Renal pelvis (tissue), 12 donors: ENCODE measurements at places on chromosomes 13 and 19.

DNA sequence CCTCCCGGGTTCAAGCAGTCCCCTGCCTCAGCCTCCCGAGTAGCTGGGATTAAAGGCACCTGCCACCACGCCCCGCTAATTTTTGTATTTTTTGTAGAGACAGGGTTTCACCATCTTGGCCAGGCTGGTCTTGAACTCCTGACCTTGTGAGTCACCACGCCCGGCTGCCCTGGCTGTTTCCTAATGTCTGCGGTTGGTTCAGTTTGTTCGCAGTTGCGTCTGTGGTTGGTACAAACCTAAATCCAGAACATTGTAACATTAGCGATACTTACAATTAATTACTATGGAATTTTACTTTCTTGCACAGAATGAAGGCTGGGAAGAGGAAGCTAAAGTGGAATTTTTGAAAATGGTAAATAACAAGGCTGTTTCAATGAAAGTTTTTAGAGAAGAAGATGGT is 38.1 kb downstream of the RNF17 start:
- DNase-seq, result no peak

GRCh38 chr19:54179921-54180461 is 7.0 kb upstream of the TMC4 start:
- DNase-seq, result peak; percentile 89

DNA sequence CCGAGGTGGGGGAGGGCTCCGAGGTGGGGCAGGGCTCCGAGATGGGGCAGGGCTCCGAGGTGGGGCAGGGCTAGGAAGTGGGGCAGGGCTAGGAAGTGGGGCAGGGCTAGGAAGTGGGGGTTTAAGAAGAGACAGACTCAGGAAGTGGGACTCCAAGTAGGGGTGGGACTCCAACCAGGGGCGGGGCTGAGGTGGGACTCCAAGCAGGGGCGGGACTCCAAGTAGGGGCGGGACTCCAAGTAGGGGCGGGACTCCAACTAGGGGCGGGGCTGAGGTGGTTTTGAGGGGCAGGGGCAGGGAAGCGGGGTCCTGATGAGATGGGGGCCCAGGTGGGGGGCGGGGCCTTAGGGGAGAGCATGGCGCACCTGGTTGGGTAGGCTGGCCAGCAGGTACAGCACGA is 13.6 kb downstream of the CFD start:
- DNase-seq, result no peak

DNA sequence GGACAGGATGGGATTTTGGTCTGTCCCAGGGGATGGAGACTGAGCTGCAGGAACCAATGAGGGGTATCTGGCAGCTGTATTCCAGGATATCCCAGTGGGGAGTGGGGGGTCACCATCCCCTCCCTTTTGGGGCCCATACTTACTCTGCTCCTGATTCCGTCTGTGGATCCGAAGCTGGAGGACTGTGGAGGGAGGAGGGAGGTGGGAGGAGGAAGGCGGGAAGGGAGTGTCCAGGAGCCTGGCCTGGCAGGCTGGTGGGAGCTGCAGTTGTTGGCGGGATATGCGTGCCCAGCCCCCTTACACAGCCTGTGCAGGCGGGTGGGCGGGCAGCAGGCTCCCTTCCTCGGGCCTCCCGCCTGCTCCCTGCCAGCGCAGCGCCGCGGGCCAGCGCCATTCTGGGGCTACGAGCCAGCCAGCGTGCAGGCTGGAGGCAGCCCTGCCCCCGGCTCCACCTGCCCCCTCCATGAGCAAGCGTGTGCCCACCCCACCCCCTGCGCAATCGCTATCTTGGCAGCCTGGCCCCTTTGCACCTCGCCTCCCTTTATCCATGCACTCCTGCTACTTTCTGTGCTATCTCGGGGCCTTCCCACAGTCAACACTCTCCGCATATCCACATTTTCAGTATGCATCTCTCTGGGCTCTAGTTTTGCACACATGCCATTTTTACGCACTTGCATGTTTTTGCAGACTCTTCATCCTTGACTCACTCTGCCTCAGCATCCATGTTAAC is 2.8 kb downstream of the MAMSTR start:
- DNase-seq, result no peak

GRCh38 chr13:30866677-30867076 is 39.4 kb upstream of the MEDAG start:
- peak; percentile 52 for DNase-seq

DNA sequence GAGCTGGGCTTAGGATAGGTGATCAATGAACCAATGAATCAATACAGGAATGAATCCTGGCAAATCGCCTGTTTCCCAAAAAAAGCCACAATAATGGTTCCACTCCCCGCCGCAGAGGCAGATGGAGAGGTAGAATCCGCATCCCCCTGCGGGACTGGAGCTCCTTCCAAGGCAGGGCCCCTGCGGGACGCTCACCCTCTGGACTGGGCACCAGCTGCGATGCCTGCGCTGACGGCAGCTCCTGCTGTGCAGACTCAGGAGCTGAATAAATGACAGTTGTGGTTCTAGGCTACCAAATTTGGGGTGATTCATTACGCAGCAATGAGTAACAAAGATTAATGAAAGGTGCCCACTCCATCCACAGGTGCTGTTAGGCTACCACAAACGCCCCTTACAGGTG is 8.8 kb upstream of the CDC34 start:
- no peak for DNase-seq
